ENCODE measurements at places on chromosomes 16 and 17.
A peak's percentile ranks its signal among the peaks of the same experiment; 100 is the strongest.

- DNase-seq = peak; percentile 48
- no peak overlapping the region for H3K4me3 ChIP-seq
- H3K27me3 ChIP-seq = no peaks in the 10 kb centered on the region
- peaks cover 5% of the 10 kb centered on the region for H3K4me1 ChIP-seq
- no peaks in the 10 kb centered on the region for H3K36me3 ChIP-seq
These were observed 16.9 kb upstream of the ITGA3 start for GRCh38 chr17:50039058-50039457.

DNA sequence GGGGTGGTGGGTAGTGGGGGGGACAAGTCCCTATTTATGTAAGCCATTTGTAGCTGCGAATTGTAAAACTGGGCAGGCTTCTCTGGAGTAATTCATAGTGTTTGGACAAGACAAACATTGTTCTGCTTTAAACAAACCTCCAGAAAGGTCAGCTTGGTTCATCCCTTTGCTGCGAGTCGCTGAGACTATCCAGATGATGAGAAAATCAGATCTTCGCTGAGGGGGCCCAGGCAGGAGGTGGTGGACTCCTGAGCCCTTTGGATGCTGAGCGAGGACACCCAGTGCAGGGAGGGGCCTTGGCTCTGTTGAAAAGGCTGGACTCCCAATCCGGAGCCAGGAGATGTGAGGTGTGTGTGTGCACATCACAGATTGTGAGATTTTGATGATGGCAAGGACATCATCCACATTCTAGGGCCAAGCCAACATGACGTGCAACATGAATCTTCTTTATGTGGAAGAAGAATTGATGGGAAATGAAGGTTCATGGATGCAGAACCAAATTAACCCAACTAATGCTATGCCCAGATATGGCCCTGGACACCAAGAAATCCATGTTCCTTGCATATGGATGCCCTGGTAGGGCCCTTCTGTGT is 15.0 kb upstream of the NTN1 start:
- H3K4me1 ChIP-seq = no peaks in the 10 kb centered on the region
- H3K36me3 ChIP-seq = no peaks in the 10 kb centered on the region
- H3K4me3 ChIP-seq = no peak overlapping the region
- no peak overlapping the region for H3K27ac ChIP-seq

GRCh38 chr17:70629902-70630301 is 460.6 kb downstream of the KCNJ2 start:
- H3K27me3 ChIP-seq = no peaks in the 10 kb centered on the region
- no peaks in the 10 kb centered on the region for H3K4me1 ChIP-seq
- DNase-seq = no peak
- H3K27ac ChIP-seq = no peak overlapping the region
- no peak overlapping the region for H3K4me3 ChIP-seq

DNA sequence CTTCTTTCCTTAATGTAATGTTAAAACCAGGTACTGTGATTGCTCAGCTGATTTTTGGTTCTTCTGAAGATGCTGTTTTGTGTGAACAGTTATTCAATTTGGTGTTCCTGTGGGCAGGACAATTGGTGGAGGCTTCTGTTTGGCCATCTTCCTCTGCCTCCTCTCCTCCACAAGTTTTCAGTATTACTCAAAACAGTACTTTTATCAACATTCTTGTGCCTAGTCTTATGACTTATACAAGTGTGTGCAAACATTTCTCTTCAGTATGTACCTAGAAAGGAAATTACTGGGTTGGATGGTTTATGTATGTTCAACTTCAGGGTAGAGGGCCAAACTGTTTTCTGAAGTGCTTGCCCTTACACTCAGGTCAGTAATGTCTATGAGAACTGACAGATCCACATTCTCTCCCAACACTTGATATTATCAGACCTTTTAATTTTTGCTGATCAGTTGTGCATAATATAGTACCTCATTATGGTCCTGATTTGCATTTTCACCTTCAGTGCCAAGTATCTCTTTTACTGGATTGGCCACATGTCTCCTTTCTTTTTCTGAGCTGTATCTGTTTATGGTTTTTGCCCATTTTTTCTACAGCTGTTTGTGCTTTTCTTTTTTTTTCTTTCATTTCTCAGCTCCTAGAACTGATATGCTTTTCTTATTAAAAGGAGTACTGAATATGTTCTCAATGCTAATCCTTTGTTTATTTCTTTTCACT is 50.9 kb downstream of the ERCC4 start:
- no peaks in the 10 kb centered on the region for H3K27me3 ChIP-seq
- H3K36me3 ChIP-seq = no peaks in the 10 kb centered on the region
- H3K27ac ChIP-seq = no peak overlapping the region
- DNase-seq = no peak

DNA sequence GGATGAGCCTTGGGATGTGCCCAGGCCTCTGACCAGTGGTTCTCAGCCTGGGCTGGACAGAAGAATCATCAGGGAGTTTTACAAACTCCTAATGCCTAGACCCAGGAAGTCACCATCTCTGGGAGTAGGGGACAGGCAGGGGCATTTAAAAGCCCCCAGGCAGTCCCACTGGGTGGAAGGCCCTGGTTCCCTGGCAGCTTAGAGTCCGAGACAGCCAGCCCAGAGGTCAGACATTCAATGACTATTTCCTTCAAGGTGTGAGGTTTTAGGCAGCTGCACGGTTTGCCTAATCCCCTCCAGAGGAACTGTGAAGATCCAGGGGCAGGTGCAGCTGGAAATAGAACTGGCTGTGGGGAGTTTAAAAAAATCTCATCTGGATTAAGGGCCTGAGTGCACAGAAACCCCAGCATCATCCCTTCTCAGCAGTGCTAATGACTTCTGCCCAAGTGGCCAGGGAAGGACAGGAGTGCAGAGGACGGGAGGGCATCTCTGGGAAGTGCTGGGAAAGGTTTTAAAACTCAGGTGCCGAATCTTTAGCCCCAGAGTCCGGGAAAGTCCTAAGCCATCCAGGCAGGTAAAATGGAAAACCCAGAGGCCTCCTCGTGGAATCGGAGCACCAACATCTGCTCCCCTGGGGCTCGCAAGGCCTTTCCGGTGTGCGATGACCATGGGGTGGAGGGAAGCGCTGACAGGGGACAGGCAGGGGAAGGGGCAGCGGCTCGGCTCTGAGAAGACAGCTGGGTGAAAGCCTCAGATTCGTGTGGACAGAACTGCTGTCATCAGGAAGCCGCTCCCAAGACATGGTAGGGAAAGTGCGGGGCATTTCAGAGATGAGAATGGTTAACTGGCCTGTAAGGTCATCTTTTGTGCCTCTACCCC is 1.5 kb upstream of the LGALS3BP start:
- no peaks in the 10 kb centered on the region for H3K4me1 ChIP-seq
- peak overlapping the region; percentile 19 for H3K27ac ChIP-seq
- no peaks in the 10 kb centered on the region for H3K36me3 ChIP-seq
- no peaks in the 10 kb centered on the region for H3K27me3 ChIP-seq
- H3K4me3 ChIP-seq = no peak overlapping the region

GRCh38 chr17:32590974-32591373 is 104.2 kb downstream of the CDK5R1 start:
- peaks cover 7% of the 10 kb centered on the region for H3K36me3 ChIP-seq
- H3K4me3 ChIP-seq = no peak overlapping the region
- DNase-seq = no peak
- no peaks in the 10 kb centered on the region for H3K4me1 ChIP-seq
